KG1 (cell line): ENCODE measurements at places on chromosomes 7 and 10.

GRCh38 chr7:151381348-151382078, 28.3 kb downstream of the WDR86 start:
- DNase-seq: no peak

GRCh38 chr10:108104551-108105156, 940.1 kb upstream of the SORCS1 start:
- no peak for DNase-seq

DNA sequence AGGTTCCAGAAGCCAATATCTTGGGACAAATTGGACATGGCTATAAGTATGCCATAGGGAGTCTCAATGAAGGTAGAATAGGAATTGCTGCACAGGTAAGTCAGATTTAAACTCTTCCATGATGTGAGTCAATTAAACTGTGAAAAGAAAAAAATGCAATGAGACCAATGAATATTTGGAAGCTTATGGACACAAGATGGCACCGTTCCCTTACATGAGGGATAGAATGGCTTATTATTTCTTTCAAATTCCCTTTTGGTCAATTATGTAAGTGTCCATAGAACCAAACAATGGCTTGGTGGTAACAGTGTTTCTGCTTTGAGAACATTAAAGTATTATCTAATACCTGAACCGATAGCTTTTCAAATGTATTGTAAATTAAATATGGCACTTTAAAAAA, 35.6 kb downstream of the ACADSB start:
- DNase-seq: no peak

- no peak for DNase-seq
These were observed 9.7 kb upstream of the ABCA13 start for GRCh38 chr7:48161407-48162125.

- peak; percentile 29 for DNase-seq
These were observed 31.1 kb downstream of the TRIL start for GRCh38 chr7:28926871-28927597.

DNA sequence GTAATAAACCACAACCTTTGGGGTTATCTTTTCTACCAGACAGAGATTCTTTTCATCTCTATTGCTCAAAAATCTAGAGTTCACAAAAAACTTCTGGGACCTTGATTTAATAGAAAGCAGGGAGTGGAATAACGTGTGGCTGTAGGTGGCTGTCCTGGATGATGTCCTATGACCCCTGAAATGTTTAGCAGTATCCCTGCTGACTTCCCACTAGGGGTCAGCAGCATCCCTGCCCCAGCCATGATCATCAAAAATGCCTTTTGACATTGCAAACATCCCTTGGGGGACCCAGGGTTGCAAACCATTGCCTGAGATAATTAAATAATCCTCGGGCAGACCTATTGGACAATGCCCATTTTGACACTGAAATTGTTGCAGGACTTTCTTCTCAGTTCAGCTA, 177.1 kb downstream of the USP6NL start:
- no peak for DNase-seq

DNA sequence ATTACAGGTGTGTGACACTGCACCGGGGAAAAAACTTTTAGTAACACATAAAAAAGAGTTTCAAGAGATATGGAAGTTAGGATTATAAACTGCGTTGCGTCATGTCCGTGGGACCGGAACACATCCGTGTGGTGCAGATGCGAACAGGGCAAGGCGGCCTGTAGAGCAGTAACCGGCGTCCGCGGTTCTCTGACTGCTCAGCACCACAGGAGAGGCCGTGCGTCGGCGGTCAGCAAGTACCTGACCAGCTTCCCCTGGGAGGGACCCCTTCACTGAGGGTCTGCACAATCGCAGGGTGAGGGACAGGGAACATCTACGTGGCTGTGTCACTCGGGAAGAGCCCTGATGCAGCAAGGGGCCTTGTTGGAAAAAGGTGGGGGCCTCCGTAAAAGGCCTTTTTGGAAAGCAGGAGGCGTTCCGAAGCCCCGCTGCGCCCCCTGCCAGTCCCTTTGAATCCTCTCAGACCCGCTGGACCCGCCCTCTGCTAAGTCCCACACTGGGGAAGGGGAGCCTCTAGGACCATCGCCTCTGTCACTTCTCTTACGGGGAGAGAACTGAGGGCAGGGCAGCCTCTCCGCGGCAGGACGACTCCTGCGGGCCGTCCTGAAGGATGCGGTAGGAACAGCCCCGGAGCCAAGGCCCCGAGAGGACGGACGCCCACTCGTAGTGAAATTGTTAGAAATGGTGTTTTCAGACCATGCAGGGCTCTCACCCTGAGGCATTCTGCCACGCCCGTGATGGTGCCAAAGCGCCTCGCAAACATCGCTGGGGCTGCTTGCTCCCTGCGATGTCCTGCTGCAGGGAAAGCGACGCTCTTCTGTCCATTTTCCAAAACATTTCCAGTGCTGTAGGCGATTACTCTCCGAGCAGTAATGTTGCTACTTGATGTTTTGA, 771.6 kb upstream of the COBL start:
- no peak for DNase-seq

- no peak for DNase-seq
These were observed 25.3 kb upstream of the SNX13 start for GRCh38 chr7:17965603-17966002.

- no peak for DNase-seq
These were observed 53.8 kb downstream of the TMEM26 start for GRCh38 chr10:61399406-61399805.

- DNase-seq: no peak
These were observed 220.2 kb downstream of the SNX10 start for GRCh38 chr7:26511866-26512265.

DNA sequence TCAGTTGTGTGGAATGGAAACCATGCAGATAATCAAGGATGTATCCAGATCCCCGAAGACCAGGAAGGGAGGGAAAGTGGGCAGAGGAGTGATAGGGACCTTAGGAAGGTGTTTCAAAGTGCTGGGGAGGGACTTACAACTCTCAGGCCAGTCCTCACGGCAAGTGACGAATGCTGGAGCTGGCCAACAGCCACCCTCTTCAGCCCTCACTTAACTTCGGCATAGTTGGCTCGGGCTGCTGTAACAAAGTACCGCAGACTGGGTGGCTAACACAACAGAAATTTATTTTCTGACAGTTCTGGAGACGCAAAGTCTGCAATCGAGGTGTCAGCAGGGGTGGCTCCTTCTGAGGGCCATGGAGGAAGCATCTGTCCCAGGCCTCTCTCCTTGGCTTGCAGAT, 265.9 kb upstream of the YAE1 start:
- DNase-seq: no peak

GRCh38 chr7:88492153-88492552, 185.5 kb upstream of the STEAP4 start:
- DNase-seq: no peak

GRCh38 chr10:132175907-132176581, 10.7 kb upstream of the DPYSL4 start:
- no peak for DNase-seq

DNA sequence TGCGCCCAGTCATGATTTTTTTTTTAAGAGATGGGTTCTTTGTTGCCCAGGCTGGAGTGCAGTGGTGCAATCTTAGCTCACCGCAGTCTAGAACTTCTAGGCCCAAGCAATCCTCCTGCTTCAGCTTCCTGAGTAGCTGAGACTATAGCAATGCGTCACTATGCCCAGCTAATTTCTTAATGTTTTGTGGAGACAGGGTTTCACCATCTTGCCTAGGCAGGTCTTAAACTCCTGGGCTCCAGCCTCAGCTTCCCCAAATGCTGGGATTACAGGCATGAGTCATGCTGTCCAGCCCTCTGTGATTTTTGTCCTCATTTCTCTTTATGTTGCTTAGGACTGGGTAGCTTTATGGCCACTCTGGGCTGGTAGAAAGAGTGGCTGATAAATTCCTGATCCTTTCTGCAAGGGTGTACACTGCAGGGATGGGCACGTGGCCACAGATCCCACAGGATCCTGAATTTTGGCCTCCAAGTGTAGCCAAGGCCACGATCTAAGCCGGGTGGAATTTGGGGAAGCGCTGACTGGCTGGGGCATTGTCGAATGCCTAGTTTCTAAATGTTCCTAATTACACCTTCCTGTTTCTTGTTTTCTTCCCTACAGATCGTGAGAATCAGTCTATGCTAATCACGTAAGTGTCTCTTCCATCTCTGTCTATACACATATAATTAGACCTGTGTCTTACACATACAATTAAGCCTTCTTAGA, 24.1 kb upstream of the MYH16 start:
- DNase-seq: no peak

GRCh38 chr10:5229019-5229418, 32.4 kb downstream of the AKR1C4 start:
- no peak for DNase-seq

GRCh38 chr7:80106498-80107113, 28.0 kb upstream of the GNAI1 start:
- DNase-seq: peak; percentile 74

DNA sequence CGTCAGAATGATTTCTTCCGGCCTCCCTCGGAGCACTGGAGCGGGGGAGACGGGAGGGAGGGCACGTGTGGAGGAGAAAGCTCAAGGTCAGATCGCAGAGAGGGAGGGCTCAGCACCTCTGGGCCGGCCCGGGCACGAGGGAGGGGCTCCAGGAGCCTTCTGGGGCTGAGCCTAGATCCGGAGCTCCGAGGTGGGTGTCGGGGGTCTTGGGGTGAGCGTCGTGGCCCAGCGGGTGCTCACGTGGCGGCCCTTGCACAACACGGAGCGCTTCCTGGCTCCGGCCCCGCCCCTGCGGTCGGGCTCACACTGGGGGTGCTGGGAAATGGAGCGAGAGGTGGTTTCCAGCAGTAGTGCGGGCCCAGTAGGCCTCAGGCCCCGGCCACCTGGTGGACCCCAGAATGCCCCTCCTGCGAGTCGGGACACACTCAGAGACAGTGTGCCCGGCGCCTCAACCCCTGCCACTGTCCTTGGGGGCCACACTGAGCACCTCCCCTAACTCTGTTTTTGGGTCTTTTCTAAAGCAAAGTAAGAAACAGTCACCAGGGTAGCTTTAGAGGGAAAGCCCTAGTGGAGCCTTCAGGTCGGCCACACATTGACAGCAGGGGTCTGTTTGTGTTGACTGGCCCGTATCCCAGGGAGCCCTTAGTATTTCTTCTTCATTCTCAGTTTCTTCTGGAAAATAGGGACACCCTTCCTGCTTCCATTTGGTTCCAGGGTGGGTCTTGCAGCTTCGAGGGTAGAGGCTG, 798 bp downstream of the PPIF start:
- no peak for DNase-seq

- no peak for DNase-seq
These were observed 2.2 kb downstream of the DUSP5 start for GRCh38 chr10:110499796-110500514.

DNA sequence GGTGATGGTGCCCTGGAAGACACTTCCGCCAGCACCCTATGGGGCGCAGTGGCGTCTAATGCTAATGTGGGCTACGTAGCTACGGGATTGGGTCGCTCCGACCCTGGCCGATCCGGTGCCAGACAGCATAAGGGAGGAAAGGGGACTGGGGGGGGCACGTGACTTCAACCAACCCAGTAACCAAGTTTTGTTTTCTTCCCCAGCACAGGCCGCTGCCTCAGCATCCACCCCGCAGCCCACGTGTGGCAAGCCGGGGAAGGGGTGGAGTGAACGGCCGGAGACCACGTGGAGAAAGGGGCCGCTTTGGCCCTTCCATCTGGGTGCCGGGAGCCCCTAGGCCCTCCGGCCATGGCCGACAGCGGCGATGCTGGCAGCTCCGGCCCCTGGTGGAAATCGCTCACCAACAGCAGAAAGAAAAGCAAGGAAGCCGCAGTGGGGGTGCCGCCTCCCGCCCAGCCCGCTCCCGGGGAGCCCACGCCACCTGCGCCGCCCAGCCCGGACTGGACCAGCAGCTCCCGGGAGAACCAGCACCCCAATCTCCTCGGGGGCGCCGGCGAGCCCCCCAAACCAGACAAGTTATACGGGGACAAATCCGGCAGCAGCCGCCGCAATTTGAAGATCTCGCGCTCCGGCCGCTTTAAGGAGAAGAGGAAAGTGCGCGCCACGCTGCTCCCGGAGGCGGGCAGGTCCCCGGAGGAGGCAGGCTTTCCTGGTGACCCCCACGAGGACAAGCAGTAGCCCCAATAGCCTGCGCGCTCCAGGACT, 2.5 kb downstream of the PRR15 start:
- DNase-seq: no peak

- DNase-seq: no peak
These were observed 25.2 kb downstream of the ZNF117 start for GRCh38 chr7:64965594-64965993.

GRCh38 chr10:5589661-5590511, 65.1 kb downstream of the CALML3 start:
- no peak for DNase-seq
